Lung microvascular endothelial cell (primary cell): ENCODE measurements at places on chromosomes 2 and 18. TPM values are rescaled to one million over a fixed set of nuclear protein-coding genes. Genes with fewer than 3 reads are reported as not detected.

SNORC gene
- under 0.01 and 0.40 TPM in 2 replicates for total RNA-seq

THADA gene
- total RNA-seq: 13.9 and 22.8 TPM in 2 replicates

ARHGAP15 gene
- total RNA-seq: not detected in 2 replicates

SCYGR2 gene
- total RNA-seq: not detected in 2 replicates
